ENCODE measurements at places on chromosomes 5 and 9.

DNA sequence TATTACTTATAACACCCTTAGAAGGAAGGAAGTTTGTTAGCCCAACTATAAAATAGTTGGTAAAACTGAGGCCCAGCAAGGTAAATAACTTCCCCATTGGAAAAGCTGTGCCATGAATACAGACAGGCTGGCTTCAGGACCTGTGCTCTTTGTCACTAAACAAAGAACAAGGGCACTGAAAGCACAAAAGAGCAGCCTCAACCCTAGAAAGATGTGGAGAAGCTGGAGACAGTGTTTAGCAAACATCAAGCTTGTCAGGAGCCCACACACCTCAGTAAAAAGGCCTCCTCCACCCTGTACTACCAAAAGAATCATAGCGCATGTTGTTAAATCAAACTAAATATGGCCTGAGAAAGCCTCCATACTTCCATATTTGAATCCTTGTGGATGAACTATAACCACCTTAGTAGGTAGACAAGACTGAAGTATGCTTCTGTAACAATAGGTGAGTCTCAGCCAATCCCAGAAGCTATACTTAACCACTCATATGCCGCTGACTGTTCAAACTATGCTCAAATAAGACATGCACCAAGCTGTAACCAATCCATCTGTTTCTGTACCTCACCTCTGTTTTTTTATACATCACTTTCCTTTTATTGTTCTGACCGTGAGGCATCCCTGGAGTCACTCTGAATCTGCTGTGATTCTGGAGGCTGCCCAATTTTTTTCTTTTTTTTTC lies 18.4 kb upstream of the SCGB3A2 start:
- DNase-seq, result no peak

DNA sequence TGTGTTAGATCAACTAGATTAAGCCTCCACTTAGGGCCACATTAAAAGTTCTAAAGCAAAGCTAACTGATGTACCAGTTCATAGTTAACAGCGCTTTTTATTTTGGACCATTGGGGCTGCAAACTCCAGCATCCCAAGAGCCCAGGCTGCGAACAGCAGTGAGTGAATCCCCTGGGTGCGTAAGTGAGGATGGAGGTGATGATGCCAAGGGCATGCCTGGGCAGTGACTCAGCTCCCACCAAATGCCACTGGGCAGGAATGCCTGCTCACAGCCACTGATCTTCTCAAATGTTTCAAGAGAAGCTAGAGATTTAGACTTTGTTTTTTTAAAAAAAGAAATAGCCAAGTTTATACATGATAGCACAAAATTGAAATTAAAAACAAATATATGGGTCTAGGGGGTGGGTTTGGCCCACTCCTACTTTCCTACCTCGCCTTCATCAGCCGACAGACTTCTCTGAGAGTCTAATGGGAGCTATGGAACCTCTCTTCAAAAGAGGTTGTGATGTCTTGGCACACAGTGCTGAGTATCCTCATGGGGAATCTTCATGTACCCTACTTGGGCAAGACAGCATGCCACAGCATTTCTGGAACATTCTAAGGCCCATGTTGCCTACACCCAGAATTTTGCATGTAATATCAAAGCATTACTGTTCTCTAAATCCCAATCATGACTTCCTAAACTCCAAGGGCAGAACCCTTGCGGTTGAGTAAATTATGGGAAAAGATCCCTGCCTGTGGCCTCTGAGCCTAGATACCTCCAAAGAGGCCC lies 398.1 kb downstream of the EBF1 start:
- no peak for DNase-seq

DNA sequence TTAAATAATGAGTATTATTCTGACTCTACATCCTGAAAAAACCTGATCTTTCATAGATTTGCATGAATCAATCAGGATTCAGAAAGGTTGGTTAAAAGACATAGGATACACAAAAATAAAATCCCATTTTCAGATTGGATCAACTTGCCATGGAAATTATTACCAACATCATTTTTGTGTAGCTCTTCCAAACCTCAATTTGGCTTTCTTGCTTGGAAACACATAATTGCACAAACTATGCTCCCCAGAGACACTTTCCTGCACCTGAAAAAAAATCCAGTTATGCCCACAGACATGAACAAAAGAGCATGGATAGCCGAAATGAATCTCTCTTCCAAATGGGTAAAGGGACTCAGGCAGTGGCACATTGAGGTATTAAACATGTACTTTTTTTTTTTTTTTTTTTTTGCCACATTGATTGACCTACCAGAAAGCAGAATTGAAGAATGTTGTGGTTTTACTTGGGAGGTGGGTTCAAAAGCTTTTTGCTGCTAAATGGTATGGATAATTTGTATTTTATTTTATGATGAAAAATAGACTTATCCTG lies 135.4 kb upstream of the FBN2 start:
- DNase-seq, result no peak

DNA sequence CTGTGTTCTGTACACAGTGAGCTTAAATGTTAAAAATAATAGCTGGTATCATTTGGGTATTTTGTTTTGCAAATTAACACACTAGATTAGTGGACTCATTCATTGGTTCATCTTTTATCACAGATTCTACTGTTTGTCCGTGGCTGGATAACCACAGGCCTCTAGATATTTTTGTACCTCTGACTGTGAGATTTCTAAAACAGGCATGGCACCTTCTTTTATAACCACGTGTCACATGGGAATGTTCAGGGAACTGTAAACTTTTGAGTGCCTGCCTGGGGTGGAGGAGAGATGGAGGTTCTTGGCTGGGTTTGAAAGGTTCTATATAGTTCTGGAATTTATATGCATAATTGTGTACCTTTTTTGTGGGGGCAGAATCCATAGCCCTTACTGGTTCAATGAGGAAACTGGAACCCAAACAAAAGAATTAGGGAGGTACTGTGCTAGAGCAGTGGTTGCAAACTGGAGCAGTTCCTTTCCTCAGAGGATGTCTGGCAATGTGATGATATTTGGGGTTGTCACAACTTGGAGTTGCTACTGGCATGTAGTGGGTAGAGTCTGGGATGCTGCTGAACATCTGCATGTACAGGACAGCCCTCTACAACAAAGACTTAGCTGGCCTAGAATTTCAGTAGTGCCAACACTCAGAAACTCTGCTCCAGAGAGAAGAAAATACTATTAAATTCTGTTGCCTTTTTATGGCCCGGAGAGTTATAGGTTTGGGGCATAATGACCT lies 16.9 kb downstream of the TLE4 start:
- no peak for DNase-seq

DNA sequence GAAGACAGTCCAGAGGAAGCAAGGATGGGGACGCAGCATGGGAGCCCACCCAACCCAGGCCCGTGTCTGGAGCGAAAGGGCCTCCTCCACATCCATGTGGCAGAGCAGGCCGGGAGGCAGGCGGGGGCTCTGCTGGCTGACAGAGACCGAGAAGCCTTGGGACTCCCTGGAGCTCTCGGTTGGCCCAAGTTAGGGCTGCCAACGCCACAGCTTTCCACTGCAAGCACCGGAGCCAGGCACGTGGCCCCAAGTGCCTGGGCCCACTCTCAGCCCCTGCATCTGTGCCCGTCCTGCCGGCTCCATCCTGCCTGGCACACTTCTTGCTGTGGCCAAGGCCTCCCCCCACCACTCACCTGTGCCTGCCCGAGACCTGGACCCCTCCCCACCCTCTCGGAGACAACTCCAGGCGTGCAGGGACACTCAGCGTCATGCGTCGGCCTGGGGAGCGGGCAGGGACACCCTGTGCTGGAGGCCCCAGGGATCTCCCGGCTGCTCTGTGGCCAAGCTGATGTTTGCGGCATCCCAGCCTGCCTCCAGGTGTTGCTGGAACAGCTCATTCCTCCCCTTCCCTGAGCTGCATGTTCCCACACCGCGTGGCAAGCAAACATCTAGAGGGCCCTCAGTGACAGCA lies 31.5 kb downstream of the SLC6A3 start:
- DNase-seq, result no peak

DNA sequence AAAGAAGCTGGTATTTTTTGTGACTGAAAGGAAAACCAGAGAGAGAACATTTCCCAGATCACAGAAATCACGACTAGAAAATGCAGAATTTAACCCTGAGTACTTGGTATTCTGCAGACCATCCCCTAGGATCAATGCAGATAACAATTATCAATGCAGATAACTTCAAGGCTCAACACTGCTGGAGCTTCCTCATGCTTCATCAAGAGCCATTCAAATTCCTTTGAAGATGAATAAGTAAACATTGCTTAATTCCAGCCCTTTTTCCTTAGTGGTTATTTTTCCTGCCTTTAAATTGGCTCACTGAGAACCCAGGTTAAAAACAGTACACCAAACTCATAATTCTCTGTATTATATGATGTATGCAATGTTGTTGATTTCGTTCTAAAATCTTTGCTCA lies 370.1 kb upstream of the TLE4 start:
- DNase-seq, result no peak

- DNase-seq, result no peak
Measured at GRCh38 chr5:95401626-95402025, 10.5 kb downstream of the FAM81B start.

Measured in cortex of kidney (tissue), 1 donor.